MG63 (cell line): ENCODE measurements at places on chromosomes 7 and 10.
A peak's percentile ranks its signal among the peaks of the same experiment; 100 is the strongest.

- no peak for DNase-seq
Observed at GRCh38 chr10:71832967-71833366, 18.1 kb downstream of the PSAP start.

DNA sequence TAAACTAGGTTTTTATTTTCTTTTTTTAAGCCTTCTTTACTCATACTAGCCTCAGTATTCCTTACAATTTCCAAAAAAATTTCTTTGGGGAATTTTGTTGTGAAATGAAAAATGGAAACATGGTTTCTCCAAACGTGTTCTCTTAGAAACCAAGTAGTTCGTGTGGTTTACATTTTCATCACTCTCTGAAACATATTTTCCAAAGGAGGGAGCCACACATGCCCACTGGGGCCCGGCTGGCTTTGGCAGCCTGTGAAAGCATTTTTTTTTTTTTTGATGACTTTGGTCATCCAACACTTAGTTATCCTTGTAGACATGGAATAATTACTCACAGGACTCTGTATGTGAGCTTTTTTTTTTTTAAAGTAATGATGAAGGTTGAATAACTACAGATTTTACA, 169.6 kb downstream of the C7orf25 start:
- DNase-seq = no peak

DNA sequence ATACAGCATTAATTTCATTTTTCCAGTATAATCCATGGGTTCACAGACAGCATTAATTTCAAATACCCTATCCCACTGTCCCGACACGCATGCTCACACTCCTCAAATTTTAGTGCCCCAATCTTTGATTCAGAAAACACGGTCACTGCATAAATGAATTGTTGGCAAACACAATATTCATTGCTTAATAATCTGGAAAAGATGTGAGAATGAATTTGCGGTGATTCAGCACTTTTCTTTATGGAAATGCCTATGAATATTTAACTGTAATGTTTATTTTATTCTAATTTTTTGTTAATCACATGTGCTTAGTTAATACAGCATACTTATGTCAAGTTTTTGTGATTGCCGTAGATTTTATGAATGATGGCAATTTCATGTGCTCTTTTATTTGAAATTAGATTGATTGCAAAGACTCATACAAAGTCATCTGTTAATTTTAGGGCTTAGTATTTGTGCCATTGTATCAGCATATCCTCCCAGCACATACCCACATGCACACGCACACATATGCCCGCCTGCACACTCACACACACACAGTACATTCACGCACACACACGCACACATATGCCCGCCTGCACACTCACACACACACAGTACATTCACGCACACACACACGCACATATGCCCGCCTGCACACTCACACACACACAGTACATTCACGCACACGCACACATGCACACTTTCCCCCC, 35.1 kb downstream of the MACROH2A2 start:
- DNase-seq = no peak

DNA sequence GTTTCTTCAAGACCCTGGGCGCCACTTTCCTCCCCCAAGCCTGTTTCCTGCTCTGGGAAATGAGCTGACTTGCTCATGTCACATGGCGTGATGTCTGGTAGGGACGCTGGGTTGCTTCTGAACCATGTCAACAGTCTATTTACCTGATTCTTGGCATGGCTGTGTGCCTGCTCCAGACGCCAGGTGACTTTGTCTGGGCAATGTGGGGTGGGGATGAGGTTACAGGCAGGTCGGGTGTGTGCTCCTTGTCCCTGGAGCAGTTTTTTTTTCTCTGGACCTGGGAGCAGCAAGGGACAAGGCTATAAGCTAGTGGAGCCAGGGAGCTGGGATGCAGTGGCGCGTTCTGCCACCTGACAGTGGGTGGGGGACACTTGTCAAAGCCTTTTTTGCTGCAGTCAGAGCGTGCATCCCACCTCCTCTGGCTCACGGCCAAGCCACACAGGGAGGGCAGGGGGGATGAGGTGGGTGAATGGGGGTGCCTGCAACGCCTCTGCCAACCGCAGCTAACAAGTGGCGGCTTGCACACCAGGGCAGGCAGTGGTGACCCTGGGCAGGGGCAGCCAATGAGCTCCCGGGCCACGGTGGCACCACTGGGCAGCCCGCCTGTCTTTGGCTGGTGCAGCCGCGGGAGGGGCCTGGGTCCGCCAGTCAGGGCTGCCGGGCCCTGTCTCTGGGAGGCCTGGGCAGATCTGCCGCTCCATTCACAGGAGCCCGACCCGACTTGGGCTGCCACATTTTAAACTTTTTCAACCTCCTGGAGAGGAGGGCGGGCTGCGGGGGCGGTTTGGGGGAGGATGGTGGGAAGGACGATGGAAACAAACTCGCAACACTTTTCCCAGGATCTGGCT, 22.9 kb downstream of the DNAJB12 start:
- peak; percentile 66 for DNase-seq

- peak; percentile 75 for DNase-seq
Observed at GRCh38 chr10:26697163-26697921, at the start of gene PDSS1. TSS of gene PDSS1 (plus strand) at chr10:26697701. CDS start at chr10:26697712, 11 bp downstream.

DNA sequence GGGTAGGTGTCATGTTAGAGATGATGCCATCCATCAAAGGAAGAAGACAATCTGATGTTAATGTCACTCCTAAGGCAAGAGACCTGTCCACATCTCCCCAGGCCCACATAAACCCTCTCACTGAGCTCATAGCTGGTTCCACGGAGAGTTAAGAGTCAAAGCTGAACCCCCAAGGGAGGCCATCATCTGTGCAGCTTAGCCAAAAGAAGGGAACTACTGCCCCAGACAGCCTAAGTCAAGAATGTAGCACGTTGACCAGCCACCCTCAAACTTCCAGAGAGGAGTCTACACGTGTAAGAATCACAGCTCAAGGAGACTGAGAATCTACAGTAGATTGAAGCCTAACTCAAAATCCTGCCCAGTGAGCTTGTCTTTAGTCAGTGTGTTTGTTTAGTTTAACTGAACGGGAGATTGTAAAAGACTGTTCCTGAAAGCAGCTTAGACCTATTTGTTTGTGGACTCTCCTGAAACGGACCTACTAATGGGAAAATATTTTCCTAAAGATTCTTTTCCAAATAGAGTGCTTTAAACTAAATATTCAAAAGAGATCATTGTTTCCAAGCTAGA, 192.7 kb upstream of the NFE2L3 start:
- DNase-seq = no peak
